Stimulated activated CD4-positive, alpha-beta T cell treated with anti-CD3 and anti-CD28 coated beads, Interleukin-15, amount 100 ng/mL, for 24 hours (primary cell): ENCODE measurements at places on chromosomes 16 and 17.
A peak's percentile ranks its signal among the peaks of the same experiment; 100 is the strongest.

- no peak for DNase-seq
Observed at GRCh38 chr17:61750656-61751055, 112.7 kb downstream of the BRIP1 start.

- no peak for DNase-seq
Observed at GRCh38 chr17:8327303-8327649, 12.4 kb upstream of the ODF4 start.

- no peak for DNase-seq
Observed at GRCh38 chr17:17943281-17943984, 28.8 kb downstream of the TOM1L2 start.

DNA sequence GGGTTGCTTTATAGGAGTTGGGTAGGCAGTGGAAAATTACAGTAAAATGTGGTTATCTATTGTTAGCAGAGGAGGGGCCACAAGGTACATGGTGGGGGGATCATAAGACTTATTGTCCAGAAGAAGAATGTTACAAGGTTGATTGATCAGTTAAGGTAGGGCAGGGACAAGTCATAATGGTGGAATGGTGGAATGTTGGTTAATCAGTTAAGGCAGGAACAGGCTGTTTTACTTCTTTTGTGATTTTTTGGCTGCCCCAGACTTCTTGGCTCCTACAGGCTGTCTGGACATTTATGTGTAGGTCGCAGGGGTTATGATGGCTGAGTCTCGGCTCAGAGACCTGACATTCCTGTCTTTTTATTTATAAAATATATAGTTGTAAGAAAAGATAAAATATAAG is 2277.1 kb downstream of the TP53TG3F start:
- DNase-seq = no peak

DNA sequence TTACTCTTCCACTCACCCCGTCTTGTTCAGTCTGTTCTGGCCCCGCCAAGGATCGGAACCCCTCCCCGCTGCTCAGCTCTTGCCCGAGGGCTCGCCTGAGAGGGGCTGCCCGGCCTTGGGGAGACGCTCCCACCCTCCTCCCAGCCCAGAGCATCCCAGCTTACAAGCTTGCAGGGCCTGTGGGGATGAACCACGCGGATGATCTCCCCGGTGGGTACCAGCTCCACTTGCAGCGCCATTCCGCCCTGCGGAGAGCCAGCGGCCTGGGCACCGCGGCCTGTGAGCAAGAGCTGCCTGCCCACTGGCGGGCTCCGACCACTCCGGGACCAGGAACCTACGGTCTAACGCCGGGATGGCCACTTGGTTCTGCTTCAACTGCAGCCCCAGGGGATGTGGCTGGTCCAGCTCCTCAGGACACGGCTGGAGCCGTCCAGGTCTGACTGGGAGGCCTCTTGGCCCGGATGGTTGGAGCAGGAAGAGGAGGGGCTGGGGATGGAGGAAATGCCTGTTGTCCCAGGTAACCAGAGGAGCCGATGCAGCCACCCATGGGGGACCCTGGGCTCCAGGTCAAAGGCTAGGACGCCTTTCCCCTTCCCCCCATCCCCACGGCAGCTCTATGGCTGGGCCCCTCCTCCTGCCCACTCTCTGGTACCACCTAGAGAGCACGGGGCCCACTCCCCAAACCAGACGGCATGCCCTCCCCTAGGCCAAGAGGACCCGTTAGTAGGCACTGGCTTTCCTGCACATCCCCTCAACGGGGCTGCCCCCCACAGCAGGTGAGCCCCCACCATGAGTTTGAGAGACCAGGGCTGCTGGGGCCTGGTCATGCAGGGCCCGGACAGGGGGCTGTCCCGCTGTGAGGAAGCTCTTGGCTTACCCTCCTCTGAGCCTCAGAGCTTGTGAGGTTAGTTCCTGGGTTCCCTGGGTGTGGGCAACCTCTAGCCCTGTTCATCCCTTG is at the start of gene MYO1C:
MYO1C (minus strand) TSS at position 438 of the 958 bp plus-strand sequence; CDS start at position 239, 199 bp downstream.
- peak; percentile 17 for DNase-seq

DNA sequence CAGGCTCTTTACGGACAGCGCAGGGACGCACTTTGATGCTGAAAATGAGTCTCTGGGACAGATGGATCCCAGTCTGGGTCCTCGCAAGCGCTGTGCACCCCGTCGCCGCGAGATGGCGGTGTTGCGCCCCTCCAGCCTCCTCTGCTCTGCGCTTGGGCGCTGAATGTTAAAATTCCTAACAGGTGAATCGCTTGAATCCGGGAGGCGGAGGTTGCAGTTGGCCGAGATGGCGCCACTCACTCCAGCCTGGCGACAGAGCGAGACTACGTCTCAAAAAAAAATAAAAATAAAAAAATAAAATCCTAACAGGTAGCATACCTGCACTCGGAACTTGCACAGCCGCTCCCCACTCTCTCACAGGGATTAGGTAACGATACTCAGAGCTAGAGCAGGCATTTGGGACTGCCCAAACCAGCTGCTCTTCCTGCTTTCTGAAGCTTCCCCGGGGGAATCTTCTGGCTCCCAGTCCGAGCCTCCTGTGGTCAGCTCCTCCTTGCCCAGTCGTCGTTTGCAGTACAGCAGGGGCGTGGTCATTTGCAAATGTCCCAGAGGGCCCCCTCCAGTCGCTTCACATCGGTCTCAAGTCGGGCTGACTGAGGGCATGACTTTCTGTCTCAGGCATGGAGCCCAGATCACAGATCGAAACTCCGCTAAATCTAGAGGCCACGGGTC is 26.2 kb upstream of the OSGIN1 start:
- peak; percentile 75 for DNase-seq

GRCh38 chr16:22364241-22364640 is 10.2 kb downstream of the CDR2 start:
- no peak for DNase-seq
